ENCODE measurements at places on chromosomes 13 and 19.

GRCh38 chr19:35461060-35461459 is 13.0 kb downstream of the FFAR2 start:
- no peak for DNase-seq

DNA sequence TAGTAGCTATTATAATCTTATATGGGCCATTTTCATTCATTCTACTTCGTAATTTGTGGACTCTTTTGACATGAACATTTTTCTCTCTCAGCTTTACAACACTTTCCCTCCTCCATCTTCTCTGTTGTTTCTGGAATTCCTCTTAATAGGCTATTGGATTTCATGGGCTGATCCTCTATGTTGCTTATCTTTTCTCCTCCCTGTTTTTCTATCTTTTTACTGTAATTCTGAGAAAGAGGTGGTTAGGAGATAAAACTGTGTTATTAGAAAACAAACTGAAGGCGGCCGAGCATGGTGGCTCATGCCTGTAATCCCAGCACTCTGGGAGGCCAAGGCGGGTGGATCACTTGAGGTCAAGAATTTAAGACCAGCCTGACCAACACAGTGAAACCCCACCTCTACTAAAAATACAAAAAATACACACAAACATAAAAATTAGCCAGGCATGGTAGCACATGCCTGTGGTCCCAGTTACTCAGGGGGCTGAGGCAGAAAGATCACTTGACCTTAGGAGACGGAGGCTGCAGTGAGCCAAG is 188.1 kb downstream of the UGGT2 start:
- DNase-seq, result no peak

- no peak for DNase-seq
Measured at GRCh38 chr19:13220847-13221246, 70.6 kb downstream of the IER2 start.

GRCh38 chr13:66547685-66548084 is 682.5 kb downstream of the PCDH9 start:
- no peak for DNase-seq

Data from COR-L47 (cell line).